Adrenal gland (tissue), 19 donors: ENCODE measurements at places on chromosomes 3 and 15. TPM values are rescaled to one million over a fixed set of nuclear protein-coding genes. Genes with fewer than 3 reads are reported as not detected.

DNA sequence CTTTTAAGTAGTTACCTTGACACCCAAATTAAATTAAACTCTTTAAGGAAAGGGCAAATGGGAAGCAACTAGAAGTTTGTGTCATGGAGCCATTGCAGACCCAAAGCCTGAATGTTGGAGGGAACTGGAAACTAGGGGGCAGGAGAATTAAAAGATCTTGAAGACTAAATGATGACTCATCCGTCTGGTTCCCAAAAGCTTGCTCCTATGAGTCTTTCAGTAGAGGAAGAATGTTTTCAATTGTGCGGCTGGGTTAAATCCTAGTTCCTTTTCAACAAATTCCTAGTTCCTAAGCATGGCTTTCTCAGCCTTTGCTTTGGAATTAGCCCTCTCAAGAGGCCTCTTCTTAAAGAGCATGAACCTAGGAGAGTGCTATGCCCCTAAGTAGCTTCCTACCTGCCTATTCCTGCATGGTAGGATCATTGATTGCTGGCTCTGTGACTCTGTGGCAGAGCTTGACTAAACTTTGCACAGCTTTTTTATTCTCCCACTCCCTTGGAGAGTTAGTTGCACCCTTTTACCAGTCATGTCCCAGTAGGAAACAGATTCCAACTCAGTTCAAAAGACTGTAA is 17.7 kb downstream of the CLEC3B start:
- no peaks in the 10 kb centered on the region for H3K4me1 ChIP-seq
- H3K27me3 ChIP-seq, result no peaks in the 10 kb centered on the region
- no peak for DNase-seq
- no peak overlapping the region for H3K4me3 ChIP-seq

DNA sequence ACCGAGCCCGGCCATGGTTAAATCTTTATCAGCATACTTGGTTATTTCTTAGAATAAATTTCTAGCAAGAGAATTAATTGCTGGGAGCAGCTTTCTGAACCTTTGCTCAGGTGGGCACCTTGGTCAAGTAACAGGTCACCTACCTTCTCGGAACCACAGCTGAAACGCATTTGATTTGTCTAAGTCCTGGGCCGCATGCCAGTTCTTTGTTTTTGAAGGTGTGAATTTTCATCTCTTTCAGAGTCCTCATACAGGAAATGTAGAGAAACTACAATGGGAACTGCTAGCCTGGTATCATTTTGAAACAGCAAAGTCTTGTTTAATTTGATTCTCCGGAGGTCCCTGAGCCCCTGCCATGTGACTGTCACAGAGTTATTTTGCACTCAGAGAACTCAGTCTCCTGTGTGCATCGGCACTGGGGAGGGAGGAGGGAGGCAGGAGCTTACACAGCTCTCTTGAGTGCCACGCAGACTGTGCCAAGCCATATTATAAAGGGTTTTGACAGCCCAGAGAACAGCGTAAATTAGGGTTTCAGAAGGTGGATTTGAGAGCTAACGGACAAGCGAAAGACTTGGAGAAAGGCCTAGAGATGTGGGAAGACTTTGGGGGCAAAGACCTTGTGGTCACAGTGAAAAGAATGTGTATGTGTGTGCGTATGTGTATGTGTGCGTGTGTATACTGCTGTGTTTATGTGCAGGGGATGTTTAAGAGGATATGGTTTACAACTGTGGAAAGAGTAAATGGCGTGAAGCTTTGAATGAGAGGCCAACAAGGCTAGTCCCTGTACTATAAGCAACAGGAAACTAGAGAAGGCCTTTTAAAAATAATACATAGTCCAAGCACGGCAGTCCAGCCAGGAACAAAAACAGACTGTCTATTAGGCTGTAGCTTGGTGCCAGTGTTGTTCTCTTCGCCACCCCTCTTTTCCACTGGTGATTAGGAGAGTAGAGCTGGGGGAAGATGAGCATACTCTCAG is 61.8 kb upstream of the ATP13A3 start:
- no peak overlapping the region for H3K4me3 ChIP-seq
- H3K4me1 ChIP-seq, result no peaks in the 10 kb centered on the region
- no peaks in the 10 kb centered on the region for H3K36me3 ChIP-seq
- DNase-seq, result no peak
- no peak overlapping the region for H3K27ac ChIP-seq

GRCh38 chr15:83410532-83410931 is 36.6 kb upstream of the SH3GL3 start:
- DNase-seq, result no peak
- no peak overlapping the region for H3K27ac ChIP-seq
- H3K4me1 ChIP-seq, result no peaks in the 10 kb centered on the region
- peaks cover 6% of the 10 kb centered on the region for H3K27me3 ChIP-seq
- H3K4me3 ChIP-seq, result no peak overlapping the region

- no peak for DNase-seq
- H3K4me1 ChIP-seq, result no peaks in the 10 kb centered on the region
- H3K36me3 ChIP-seq, result no peaks in the 10 kb centered on the region
- no peak overlapping the region for H3K4me3 ChIP-seq
Observed at GRCh38 chr15:40618023-40618422, 24.0 kb downstream of the KNL1 start.

DNA sequence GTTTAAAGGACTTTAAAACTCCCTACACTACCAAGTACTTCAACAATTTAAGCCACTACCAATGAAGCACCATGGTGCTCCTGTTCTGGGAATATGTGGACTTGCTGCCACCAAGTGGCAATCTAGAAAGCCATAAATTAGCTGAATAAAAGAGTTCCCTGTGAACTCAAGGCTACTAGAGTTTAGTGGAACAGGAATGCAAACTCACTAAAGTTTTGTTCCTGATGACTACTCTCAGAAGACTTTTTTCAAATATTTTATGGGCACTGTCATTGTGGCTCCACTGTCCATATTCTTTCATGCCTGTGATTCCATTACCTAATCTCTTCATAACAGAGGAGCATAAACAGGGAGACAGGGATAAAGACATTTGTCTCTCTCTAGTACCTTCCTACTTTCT is 63.9 kb downstream of the TMCC1 start:
- H3K4me3 ChIP-seq, result no peak overlapping the region
- H3K27ac ChIP-seq, result peak overlapping the region; percentile 59
- peak; percentile 66 for DNase-seq

GRCh38 chr15:40088929-40089755 is 19.5 kb downstream of the BMF start:
- no peak overlapping the region for H3K4me3 ChIP-seq
- no peak overlapping the region for H3K27ac ChIP-seq
- H3K36me3 ChIP-seq, result no peaks in the 10 kb centered on the region
- no peaks in the 10 kb centered on the region for H3K27me3 ChIP-seq

GRCh38 chr3:78368636-78369345 is 1328.9 kb downstream of the ROBO2 start:
- no peak overlapping the region for H3K27ac ChIP-seq
- DNase-seq, result no peak
- H3K36me3 ChIP-seq, result no peaks in the 10 kb centered on the region
- no peaks in the 10 kb centered on the region for H3K4me1 ChIP-seq
- no peak overlapping the region for H3K4me3 ChIP-seq

DNA sequence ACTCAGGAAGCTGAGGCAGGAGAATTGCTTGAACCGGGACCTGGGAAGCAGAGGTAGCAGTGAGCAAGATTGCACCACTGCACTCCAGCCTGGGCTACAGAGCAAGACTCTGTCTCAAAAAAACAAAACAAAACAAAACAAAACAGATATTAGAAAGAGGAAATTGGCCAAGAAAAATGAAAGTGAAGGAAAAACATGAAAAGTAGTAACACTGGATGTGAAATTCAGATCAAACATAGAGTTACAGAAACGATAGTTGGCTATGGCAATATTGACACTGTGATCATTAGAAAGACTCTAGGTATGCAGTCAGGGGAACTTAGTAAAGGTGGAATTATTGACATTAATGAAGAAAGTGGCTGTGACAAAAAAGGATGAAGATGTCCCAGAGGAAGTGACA is 13.2 kb upstream of the TIPARP start:
- H3K27me3 ChIP-seq, result no peaks in the 10 kb centered on the region
- no peaks in the 10 kb centered on the region for H3K36me3 ChIP-seq
- no peaks in the 10 kb centered on the region for H3K4me1 ChIP-seq
- no peak for DNase-seq

- no peaks in the 10 kb centered on the region for H3K4me1 ChIP-seq
- H3K27ac ChIP-seq, result no peak overlapping the region
- no peak for DNase-seq
Observed at GRCh38 chr15:45777781-45778180, 143.0 kb downstream of the SQOR start.

GRCh38 chr3:53075743-53076140 is 29.9 kb upstream of the SFMBT1 start:
- no peak for DNase-seq
- H3K4me1 ChIP-seq, result peaks cover 6% of the 10 kb centered on the region
- no peaks in the 10 kb centered on the region for H3K36me3 ChIP-seq
- no peaks in the 10 kb centered on the region for H3K27me3 ChIP-seq
- H3K4me3 ChIP-seq, result no peak overlapping the region

DNA sequence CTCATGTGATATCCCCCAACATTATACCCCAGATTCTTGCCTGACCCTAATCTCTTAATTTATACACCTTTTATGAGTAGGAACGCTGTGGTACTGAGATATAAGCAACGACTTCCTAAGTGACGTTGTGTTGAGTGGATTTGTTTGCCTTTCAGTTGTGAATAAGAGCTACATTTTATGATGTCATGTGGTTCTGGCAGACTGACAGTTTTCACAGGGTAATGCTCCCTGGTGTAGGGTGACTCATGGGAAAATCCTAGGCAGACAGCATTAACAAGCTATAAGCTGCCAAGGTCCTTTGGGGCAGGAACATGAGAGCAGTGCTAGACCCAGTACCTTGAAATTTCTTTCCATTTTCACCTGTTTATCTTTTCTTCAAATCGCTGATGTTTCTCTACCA is 11.2 kb downstream of the C3orf52 start:
- peaks cover 11% of the 10 kb centered on the region for H3K4me1 ChIP-seq
- DNase-seq, result peak; percentile 61
- no peaks in the 10 kb centered on the region for H3K27me3 ChIP-seq

GRCh38 chr3:130838898-130839600 is 54.8 kb upstream of the ATP2C1 start:
- no peaks in the 10 kb centered on the region for H3K27me3 ChIP-seq
- peaks cover 13% of the 10 kb centered on the region for H3K4me1 ChIP-seq
- DNase-seq, result no peak
- no peak overlapping the region for H3K27ac ChIP-seq
- no peak overlapping the region for H3K4me3 ChIP-seq

- no peak overlapping the region for H3K27ac ChIP-seq
- no peak for DNase-seq
- H3K4me1 ChIP-seq, result no peaks in the 10 kb centered on the region
- H3K27me3 ChIP-seq, result no peaks in the 10 kb centered on the region
- H3K36me3 ChIP-seq, result no peaks in the 10 kb centered on the region
- H3K4me3 ChIP-seq, result no peak overlapping the region
Observed at GRCh38 chr3:168141405-168141998, 45.8 kb upstream of the GOLIM4 start.

DNA sequence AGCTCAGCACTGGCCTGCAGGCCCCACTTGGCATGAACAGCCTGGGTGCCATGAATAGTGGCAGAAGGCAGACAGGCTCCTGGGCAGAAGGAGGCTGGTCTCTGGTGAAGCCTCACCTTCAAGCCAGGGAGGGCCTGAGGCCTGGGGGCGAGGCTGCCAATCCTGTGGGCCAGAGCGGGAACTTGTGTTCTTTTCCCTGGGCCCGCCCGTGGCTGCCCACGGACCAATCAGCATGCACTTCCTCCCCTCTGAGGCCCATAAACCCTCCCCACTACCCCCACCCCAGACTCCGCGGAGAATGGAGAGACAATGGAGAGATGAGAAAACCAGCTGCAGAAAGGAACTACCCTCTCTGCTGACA is 283.8 kb upstream of the ROBO1 start:
- no peaks in the 10 kb centered on the region for H3K4me1 ChIP-seq
- no peaks in the 10 kb centered on the region for H3K36me3 ChIP-seq
- DNase-seq, result no peak
- no peak overlapping the region for H3K4me3 ChIP-seq
- no peaks in the 10 kb centered on the region for H3K27me3 ChIP-seq
- no peak overlapping the region for H3K27ac ChIP-seq

DNA sequence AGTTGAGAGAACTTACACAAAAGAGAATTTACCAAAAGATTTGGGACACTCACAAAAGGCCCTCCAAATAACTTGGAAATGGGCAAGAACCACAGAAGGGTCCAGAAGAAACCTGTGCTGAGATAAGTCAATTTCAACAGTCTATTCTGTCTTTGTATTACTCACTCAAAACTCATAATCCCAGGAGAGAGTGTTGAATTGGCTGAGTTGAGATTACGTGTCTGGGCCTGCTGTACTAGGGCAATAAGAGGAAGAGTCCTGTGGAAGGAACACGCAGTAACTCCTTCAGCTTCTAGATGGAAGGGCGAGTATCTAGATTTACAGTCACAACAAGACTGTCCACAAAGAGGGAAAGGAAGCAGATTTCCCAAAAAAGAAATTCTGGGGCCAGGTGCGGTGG is 42.5 kb upstream of the DYNC1LI1 start:
- H3K4me1 ChIP-seq, result no peaks in the 10 kb centered on the region
- peaks cover 8% of the 10 kb centered on the region for H3K27me3 ChIP-seq
- no peaks in the 10 kb centered on the region for H3K36me3 ChIP-seq
- no peak overlapping the region for H3K4me3 ChIP-seq
- no peak overlapping the region for H3K27ac ChIP-seq

DNA sequence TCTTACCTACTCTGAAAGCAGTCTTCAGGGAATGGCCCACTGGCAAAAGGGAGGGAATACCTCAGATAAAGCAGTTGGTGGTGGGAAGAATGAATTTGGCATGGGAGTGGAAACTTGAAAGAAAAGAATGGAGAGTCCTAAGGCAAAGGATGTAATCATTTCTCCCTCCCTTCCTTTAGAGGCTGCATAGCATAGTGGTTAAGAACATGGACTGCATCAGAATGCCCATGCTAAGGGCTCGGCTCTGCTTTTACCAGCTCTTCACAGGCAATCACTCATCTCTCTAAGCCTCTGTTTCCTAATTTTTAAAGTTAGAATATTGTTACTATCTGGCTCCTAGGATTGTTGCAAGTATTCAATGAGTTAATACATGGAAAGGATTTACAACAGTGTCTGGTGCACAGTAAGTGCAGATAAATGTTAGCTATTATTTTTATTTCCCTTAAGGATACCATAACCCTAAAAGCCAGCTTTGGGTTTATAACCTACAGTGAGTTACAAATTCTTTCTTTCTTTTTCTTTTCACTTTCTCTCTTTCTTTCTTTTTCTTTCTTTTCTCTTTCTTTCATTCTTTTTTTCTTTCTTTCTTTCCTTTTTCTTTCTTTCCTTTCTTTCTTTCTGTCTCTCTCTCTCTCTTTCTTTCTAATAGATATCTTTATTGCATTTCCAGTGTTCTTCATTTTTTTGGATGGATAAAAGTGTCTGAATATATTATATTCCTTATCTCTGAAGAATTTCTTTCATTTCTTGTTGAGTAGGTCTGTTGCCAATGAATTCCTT is 23.6 kb downstream of the VEPH1 start:
- no peak overlapping the region for H3K4me3 ChIP-seq
- H3K36me3 ChIP-seq, result no peaks in the 10 kb centered on the region
- no peak for DNase-seq
- no peak overlapping the region for H3K27ac ChIP-seq

- DNase-seq, result peak; percentile 19
- H3K36me3 ChIP-seq, result no peaks in the 10 kb centered on the region
- peaks cover under 1% of the 10 kb centered on the region for H3K4me1 ChIP-seq
- no peak overlapping the region for H3K4me3 ChIP-seq
Observed at GRCh38 chr3:39135170-39135805, 18.1 kb downstream of the CSRNP1 start.

RBP2 gene
- not detected for total RNA-seq

SLC38A3 gene
- total RNA-seq, result 0.72 TPM

TRA2B gene
- total RNA-seq, result 109 TPM

POPDC2 gene
- 4.2 TPM for total RNA-seq

LXN gene
- total RNA-seq, result 20.5 TPM

MITF gene
- total RNA-seq, result 14.2 TPM

AHSG gene
- total RNA-seq, result 1.3 TPM

TMEM212 gene
- not detected for total RNA-seq

FEZF2 gene
- not detected for total RNA-seq

TIGIT gene
- total RNA-seq, result 0.61 TPM

SLC28A1 gene
- total RNA-seq, result 0.14 TPM

CLDN16 gene
- total RNA-seq, result 0.60 TPM
